ENCODE measurements at places on chromosomes 5 and 9.

DNA sequence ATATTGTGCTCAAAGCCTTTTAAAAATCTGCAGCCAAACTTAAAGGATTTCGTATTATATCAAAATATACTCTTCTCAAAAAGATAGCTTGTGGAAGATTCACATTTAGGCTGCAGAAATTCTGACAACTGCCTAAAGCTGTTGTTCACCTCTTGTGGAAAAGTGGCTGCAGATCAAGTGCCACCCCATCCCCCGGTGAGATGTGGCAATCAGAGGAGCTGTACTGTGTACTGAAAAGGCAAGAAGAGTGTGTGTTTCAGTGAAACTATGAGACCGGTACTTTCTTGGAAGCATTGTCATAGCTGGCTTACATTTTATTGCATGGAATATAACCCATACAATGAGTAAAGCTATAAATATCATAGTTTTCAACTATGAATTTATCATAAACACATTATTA, 64.3 kb downstream of the CDH18 start:
- DNase-seq, result no peak

GRCh38 chr5:74934949-74935751, 69.0 kb upstream of the FAM169A start:
- DNase-seq, result no peak

DNA sequence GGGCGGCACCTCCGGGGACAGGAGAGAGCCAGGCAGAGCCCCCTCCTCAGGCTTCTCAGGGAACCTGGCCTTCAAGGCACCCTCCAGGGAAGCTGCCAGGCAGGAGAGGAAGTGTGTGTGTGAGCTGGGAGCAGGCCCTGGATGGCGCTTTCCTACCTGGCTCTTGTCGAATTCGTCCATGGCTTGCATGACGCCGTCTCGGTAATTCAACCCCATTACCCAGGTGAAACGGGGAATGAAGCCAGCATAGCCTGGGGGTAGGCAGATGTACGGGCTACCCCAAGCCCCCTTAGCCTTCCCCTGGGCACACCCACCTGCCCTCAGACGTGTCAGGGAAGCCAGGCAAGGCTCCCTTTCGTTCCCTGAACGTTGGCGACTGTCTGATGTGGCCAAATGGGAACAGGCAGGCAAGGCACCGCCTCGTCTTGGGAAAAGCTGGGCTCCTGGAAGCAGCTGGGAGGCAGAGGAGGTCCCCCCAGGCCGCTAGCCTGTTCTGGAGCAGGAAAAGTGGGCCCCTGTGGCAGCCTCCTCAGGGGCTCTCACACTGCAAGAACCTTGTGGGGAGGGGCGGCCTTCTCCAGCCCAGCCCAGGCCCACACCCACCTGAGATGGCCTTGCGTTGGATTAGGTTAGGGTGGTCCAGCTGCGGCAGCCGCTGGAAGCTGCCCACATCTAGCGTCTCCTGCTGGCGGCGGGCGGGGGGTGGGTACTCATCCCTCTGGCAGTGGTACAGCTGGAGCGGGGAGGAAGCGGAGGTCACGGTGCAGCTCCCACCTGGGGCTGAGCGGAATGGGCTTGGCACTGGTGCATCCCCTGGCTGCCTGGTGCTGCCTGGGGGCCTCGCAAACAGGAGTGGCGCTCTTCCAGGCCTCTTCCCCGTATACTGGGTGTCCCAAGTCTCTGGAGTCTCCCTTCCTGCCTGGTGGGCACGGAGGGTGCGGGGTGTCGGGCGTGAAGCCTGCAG, 3.7 kb downstream of the TUBB4B start:
- no peak for DNase-seq

GRCh38 chr9:134502809-134503211, 138.8 kb upstream of the COL5A1 start:
- peak; percentile 89 for DNase-seq

GRCh38 chr9:108543251-108543778, 312.5 kb downstream of the ACTL7B start:
- DNase-seq, result peak; percentile 47

- DNase-seq, result no peak
Measured at GRCh38 chr9:130780415-130780814, 54.6 kb upstream of the ABL1 start.

- DNase-seq, result peak; percentile 90
Measured at GRCh38 chr9:130693426-130694191, at the start of gene EXOSC2. EXOSC2 (plus strand) TSS chr9:130693780; CDS start chr9:130693792, 12 bp downstream.

Measured in SJSA1 (cell line).